NCI-H446 (cell line): ENCODE measurements at places on chromosomes 7 and 10.

DNA sequence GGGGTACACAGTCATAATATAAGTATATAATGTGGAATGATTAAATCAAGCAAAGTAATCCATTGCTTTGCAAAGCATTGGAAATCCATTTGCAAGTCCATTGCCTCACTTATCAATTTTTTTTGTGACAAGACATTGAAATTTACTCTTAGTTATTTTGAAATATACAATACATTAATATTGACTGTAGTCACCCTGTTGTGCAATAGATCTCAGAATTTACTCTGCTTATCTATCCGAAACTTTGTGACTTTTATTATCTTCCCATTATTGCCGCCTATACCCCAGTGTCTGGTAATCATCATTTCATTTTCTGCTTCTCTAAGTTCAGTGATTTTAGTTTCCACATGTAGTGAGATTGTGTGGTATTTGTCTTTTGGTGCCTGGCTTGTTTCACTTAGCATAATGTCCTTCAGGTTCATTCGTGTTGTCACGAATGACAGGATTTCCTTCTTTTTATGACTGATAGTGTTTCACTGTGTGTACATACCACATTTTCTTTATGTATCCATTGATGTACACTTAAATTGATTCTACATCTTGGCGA, 5.8 kb downstream of the MALRD1 start:
- no peak for DNase-seq

DNA sequence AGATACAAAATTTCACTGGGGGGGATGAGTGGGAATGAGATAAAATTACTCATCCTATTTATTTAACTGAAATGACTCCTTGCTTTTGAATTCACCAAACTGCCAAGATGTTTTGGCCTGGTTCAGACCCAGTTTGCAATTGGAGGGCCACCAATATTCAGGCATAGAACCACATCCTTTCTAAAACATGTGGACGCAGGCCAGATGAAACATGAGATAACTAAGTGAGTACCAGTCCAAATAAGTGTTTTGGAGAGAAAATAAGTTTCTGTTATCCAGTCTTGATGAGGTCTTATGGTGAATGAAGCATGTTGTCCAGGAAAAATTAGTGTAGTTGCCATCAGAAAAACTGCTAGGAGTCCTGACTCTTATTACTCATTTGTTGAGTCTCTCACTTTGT, 36.3 kb upstream of the PDK4 start:
- DNase-seq: no peak

- DNase-seq: no peak
Measured at GRCh38 chr10:26384600-26384999, 53.5 kb upstream of the APBB1IP start.

DNA sequence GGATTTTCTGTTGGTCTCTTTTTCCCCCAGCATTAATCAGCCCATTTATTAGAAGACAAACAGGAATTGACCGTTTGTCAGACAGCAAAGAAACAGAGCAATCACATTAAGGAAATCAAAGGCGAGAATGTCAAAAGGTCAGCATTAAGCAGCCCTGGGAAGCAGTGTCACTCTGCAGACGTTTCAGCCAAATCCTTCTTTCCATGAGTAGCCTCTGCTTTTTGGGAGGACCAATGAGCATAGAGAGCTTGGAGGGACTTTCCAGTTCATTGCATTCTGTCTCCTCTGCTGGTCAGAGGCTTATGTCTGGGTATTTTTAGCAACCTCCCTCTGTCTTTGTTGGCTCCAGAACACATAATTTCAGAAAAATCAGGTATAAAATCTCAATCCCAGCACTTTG, 481.4 kb downstream of the GALNT17 start:
- no peak for DNase-seq

DNA sequence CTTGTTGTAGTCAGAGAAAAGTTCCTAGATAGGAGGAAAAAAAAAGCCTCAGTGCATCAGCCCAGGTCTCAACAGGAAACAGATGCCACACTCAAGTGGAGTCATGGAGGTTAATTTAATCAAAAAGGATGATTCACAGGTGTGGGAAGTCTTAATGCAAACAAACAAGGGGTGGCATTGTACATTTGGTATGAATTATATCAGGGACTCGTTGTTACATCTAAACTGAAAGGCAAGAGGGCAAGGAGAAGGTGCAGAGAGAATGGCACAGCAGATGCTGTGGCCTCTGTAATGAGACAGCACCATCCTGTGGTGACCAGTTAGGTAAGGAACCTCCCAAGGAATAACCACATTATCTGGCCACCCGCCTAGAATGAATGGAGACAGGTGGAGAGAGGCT, 133.7 kb downstream of the PTPRZ1 start:
- no peak for DNase-seq

DNA sequence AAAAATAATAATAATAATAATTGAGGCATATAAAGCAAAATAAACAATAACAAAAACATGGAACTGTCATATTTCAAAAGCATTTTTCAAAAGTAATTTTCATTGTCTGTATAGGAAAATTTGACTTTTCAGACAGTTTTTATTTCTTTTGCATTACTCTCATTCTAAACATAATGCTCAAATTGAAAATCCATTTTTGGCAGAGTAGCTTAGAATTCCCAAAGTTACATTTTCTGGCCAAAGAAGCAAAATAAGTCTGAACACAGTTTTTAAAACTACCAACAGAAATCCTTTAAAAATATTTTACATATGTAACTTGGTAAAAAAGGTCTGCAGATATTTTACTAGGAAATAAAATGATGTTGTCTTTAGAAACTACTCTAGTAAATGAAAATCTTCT, 535.4 kb downstream of the ANKRD7 start:
- no peak for DNase-seq

DNA sequence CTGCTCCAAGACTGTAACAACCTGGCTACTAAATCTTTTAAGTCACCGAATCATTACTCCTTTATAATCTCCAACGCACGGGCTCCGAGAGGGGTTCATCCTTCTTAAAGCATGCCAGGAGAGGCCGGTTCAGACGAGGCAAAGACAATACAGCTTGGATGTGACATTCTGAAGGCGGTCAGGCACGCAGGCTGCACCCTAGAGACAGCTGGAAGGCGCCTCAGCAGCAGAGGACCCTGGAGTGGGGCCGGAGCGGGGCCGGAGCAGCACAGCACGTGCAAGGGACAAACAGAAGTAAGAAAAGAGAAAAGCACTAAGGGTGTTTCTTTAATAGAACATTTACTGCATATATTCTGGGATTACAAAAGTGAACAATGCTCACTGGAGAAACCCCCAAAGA, 97.8 kb upstream of the PPP2R2D start:
- DNase-seq: no peak
